Stimulated activated CD4-positive, alpha-beta T cell treated with anti-CD3 and anti-CD28 coated beads, TNF-alpha, amount 100 ng/mL, for 24 hours (primary cell): ENCODE measurements at places on chromosomes 12 and 14.
A peak's percentile ranks its signal among the peaks of the same experiment; 100 is the strongest.

DNA sequence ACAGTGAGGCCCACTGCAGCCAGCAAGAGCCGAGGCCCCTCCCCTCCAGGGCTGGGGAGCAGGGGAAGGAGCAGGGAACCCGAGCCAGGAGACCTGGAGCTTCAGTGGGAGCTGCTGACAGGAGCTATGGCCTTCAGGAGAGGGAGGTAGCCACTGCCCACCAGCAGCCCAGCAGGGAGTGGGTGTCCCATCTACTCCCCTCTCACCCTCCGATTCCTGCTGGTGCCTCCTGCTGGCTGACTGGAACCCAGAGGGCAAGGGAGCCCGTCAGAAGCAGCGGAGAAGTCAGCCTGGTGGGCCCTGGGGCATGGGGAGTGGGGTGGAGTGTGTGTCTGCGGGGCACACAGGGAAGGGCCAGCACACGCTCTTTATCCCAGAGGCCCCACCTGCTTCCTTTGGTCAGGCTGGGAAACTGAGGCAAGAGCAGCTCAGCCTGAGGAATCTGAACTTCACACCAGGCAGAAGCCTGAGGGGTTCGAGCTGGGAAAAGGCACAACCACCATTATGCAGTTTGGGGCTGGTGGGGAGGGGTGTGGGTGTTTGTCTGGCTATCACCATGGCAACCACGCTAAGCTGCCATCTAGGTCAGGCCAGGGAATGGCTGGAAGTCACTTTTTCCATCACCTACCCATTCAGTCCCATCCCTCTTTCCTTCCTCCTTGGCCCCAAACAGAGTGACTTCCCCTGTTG lies 36.8 kb upstream of the PLEKHG6 start:
- no peak for DNase-seq

DNA sequence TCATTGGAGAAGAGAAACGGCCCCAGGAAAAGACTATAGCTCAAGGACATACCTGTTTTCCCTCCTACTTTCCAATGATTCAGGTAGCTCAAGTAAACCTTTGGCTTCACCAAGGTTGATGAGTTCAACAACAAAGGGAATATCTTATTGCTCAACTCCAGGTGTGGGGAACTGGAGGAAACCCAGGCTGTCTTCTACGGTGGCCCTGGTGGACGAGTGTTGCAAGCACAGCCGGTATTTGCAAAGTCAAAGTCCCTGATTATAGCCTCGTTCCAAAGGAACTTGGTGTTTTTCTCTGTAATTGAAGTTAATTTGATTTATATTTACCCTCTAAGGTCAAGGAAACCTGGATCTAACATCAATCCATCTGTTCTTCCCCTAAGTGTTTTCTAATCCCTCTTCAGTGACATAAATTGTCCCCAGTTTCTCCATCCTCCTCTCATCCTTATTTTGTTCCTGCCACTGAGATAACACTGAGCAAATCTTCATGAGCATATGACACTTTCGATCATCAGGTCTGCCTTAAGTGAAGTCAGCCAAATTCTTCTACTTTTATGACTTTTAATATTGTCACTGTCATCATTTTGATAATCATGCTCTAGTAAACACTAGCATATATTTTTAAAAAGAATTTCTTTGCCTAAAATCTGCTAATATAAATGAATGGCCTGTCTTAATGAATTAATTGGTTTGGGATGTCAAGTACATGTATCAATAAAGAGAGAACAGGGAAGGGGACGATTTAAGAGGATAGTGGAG lies 174.6 kb upstream of the TBX3 start:
- DNase-seq, result no peak

DNA sequence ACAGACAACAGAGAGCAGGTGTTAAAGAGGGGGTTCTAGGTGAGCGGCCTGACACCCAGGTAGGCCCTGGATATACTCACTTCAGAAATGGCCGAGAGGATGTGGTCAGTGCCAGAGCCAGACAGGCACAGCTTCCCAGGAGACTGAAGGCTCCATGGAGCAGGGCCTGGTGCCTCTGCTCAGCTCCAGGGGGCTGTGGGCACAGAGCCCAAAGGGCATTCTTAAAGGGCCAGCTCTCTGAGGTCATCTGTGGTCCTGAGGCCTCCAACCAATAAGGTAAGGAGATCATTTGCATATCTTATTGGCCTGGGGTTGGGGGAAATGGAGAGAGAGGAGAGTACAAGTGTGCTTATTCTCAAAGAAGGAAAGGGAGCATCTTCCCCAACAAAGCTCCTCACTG lies 9.7 kb upstream of the PCK2 start:
- no peak for DNase-seq

- DNase-seq, result no peak
These were observed 158.2 kb upstream of the RGS6 start for GRCh38 chr14:71773898-71774481.

DNA sequence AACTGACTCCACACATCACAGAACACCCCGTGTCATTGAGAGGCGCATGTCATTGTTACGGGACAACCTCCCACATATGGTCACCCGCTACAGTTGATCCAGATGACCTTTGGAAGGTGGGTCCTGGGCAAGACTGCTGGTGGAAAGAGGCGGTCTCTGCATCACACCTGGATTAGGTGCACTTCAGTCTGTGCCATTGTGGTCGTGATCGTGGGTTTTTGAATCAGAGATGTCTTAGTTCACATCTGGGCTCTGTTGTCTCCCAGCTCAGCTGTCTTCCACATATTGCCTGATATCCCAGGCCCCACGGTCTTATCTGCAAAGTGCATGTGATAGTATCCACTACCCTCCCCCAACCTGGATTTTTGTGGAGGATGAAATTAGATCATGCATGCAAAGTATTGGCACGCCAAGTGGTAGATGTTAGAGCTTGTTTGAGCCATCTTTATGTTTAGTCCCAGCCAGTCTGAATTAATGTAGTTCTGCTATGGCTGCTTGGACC lies 208.7 kb upstream of the FOXN3 start:
- DNase-seq, result no peak

DNA sequence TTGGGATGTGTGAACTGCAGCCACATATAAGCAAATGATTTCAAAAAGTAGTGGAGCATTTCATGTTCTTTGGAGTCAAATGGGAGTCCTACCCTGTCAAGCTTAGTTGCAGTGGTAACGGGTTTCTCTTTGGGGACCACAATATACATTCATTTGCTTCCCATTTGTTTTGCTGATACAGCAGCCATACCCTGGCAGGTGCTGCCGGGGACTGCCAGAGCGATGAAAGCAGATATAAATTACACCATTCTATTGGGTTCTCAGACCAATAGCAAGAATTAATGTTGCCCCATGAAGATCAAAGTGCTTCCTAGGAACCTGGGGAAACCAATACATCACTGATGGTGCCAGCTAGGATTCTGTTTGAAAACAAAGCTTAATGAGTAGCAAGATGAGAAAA lies 1621.5 kb upstream of the FLRT2 start:
- no peak for DNase-seq

GRCh38 chr14:73491256-73492042 lies 716 bp downstream of the RIOX1 start:
- DNase-seq, result peak; percentile 40

GRCh38 chr12:108568338-108569154 lies 6.2 kb downstream of the ISCU start:
- DNase-seq, result peak; percentile 65

DNA sequence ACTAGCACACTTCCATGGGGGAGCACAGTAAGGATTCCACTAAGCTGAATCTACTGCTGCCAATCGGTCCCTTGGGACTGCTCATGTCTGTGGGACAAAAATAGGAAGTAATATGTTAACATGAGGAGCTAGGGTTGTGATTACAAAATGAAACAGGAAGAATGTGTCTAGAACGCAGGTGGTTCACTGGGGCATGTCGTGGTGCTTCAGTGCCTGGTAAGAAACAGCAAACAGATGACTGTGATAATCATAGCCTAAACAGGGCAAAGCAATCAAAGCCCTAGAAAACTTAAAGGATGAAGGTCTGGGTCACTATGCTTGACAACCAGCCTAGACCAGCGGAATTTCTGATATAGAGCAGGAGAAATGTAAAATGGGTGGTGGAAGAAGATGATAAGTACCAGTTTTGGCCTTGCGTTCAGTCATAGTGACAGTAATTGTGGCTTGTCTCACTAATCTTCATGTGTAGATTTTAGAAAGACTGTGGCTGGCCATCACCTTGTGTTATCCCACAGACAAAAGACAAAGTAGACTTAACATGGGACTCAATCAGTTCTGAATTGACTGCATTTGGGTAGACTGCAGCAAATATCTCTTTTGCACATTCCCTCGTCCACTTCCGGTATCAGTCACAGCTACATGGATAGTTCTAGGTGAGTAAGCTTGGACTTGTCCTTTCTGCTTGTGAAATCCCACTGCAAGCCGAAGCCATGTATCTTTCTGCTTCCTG lies 51.4 kb downstream of the WASHC3 start:
- DNase-seq, result no peak

GRCh38 chr12:112870267-112870980 lies 36.3 kb upstream of the OAS1 start:
- no peak for DNase-seq

- DNase-seq, result no peak
These were observed 22.2 kb downstream of the JAG2 start for GRCh38 chr14:105146181-105146975.

- DNase-seq, result no peak
These were observed 4.2 kb downstream of the CORO1C start for GRCh38 chr12:108727161-108727560.

- DNase-seq, result no peak
These were observed 356.9 kb downstream of the MED13L start for GRCh38 chr12:115920395-115921183.

- no peak for DNase-seq
These were observed 21.9 kb upstream of the SLC15A5 start for GRCh38 chr12:16299403-16299802.

- no peak for DNase-seq
These were observed 141.9 kb downstream of the BICD1 start for GRCh38 chr12:32248441-32249140.

DNA sequence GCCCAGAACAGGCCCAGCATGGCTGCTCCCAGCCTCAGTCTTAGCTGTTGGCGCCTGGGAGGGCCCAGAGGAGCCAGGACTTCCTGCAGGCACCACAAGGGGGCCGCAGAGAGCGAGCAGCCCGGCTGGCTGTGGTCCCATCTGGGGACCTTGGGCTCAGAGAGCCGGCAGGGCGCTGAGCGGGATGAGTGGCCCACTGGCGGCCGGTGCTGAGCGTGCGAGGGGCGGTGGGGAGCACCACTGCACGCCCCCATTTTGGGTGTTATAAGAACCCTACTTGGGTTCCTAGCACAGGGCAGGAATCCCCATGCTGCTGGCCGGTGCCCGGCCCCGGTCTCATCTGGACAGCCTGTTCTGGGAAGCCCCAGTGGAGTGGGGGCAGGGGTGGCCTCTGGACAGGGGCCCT lies 25.9 kb upstream of the CRIP2 start:
- peak; percentile 28 for DNase-seq

- DNase-seq, result no peak
These were observed 10.7 kb downstream of the NKX2-1 start for GRCh38 chr14:36509069-36509917.

- DNase-seq, result no peak
These were observed 370.6 kb downstream of the PDZRN4 start for GRCh38 chr12:41558671-41559070.

- DNase-seq, result no peak
These were observed 344.2 kb downstream of the LRIG3 start for GRCh38 chr12:58576081-58576480.

DNA sequence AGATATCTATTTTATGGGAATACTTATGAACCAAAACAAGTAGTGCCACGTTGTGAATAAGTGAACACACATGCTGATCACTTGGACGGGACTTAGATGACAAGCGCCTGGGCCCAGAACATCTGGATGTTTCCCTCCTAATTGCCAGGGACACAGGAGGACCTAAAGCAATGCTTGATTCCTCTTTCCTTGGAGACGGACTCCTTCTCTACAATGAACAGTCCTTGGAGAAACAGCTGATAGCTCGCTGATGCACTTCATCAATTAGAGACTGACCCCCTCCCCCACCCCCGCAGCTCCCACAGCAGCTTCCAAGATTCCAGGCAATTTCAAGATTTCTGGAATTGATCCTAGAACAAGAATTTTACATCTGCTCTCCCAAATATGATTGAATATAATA lies 86.4 kb downstream of the ST8SIA1 start:
- DNase-seq, result no peak

- DNase-seq, result no peak
These were observed 19.2 kb upstream of the CORO1C start for GRCh38 chr12:108750526-108750925.

GRCh38 chr12:108145011-108145410 lies 15.9 kb downstream of the WSCD2 start:
- DNase-seq, result no peak

- no peak for DNase-seq
These were observed 866.9 kb downstream of the NRXN3 start for GRCh38 chr14:79037106-79037505.

GRCh38 chr12:26233631-26234030 lies 38.3 kb downstream of the SSPN start:
- no peak for DNase-seq

DNA sequence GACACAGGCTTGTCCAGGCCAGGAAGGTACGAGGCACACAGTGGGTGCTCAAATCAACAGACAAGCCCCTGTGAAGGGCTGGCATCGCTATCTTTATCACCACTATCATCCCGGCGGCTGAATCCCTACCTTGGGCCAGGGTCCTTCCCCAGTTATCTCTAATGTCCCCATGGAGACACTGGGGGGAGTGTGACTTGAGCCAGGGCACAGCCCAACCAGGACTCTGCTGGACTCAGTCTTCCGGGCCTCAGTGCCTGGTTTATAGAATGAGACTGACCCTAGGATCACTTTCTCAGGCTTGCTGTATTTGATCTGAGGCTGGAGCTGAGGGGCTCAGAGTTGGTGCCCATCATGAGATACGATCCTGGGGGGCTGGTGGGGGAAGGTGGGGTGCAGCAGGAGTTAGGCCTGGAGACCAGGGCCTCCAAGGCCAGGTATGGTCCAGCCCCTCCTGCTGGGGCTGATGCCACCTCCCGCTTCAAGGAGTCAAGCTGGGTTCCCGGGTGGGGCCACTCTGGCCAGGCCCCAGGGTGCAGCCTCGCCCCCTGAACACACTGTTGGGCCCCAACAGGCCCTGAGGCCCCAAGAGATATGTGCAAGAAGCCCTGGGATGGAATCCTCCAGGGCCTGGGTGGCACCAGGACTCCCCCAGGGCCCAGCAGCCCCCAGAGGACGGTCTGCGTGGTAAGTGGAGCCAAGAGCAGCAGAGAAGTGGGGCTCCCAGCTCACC lies 11.8 kb downstream of the BEGAIN start:
- DNase-seq, result no peak

- DNase-seq, result no peak
These were observed 786 bp upstream of the PFKM start for GRCh38 chr12:48118284-48118871.

DNA sequence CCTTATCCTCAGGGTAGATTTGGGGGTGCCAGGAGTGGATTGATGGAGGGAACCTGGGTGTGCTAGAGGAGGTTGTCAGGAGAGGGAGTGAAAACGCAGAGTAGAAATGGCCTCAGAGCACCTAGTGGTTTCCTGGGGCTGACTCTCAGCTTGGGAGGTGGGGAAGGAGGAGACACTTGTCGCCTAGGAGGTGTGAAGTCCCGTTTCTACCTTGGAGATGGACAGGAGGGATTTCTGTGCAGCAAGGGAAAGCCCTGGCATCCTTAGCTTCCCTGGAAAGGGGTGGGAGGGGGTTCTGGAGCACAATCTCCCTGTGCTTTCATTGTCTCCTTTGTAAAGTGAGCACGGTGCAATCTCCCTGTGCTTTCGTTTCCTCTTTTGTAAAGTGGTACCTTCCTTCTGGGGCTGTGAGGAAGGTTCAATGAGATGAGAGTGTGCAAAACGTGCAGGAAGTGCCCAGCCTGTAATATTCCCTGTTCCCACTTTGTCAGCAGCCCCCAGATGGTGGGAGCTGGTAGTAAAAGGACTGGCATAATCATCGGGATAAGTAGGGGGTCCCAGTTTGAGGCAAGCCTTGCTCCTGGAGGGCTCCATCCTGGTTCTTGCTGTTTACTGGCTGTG lies 1.6 kb downstream of the OAS3 start:
- no peak for DNase-seq

- DNase-seq, result no peak
These were observed 220.5 kb upstream of the TBX3 start for GRCh38 chr12:114904254-114905003.
